ENCODE measurements at places on chromosomes 3 and 15. TPM values are rescaled to one million over a fixed set of nuclear protein-coding genes. Genes with fewer than 3 reads are reported as not detected.

The UACA gene
- 43.4 TPM for total RNA-seq

The STRIT1 gene
- total RNA-seq, result not detected

The UBA5 gene
- total RNA-seq, result 53.1 TPM

DNA sequence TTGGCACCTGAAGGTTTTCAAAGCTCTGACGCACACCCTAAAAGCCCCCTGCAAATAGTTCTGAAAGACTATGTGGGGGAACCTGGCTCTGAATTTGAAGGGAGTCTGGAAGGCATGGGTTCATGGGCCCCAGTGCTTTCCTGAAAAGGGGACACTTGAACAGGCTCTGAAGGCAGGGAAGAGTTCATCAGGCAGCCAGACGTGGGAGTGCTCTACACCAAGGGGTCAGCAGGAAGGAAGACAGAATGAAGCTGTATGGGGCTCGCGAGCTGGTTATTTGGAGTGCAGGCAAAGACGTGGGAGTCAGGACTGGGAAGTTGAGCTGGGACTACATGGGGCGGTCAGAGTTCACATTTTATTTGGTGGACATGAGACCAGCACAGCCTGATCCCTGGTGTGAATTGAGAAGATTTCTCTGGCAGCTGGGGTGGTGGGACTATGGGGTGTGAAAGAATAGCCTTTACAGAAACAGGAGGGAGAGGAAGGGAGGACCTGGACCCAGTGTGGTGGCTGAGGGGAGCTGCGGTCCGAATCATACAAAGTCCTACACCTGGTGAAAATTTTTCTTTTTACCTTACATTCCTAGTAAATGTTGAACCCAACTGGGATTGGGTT is 12.6 kb downstream of the ABHD6 start:
- no peak for DNase-seq

GRCh38 chr3:74282202-74282601 is 332.3 kb downstream of the CNTN3 start:
- DNase-seq, result no peak

GRCh38 chr15:92104072-92104471 is 250.6 kb downstream of the SLCO3A1 start:
- DNase-seq, result no peak

DNA sequence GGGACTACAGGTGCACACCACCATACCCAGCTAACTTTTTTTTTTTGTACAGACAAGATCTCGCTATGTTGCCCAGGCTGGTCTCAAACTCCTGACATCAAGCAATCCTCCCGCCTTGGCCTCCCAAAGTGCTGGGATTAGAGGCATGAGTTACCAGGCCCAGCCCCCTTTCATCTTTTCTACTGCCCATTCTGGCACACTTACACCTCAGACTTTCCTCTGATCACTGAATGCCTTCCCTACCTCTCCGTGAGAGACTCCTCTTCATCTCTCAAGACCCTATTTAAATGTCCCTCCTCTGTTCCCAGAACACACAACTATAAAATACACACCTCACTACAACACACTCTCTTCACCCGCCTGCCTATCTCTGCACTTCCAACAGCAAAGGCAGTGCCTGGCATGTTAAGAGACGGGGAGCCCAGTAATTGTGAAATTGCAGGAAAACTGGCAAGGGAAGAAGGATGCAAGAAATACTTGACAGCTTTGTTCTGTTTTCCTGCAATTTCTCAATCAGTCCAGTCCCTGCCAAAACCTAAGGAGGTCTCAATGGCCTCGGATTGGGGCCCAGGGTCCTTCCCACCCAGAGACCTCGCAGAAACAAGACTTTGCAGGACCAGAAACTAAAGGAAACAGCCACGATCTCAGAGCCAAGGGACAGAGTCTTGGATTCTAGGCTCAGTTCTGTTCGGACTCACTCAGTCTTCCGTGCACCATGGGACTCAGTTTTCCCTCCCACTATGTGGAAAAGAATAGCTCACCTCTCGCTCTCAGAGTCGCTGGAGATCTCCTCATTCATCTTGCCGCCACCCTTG is 849 bp downstream of the RRP9 start:
- peak; percentile 29 for DNase-seq

- no peak for DNase-seq
Measured at GRCh38 chr3:197936819-197937384, 13.1 kb upstream of the RPL35A start.

- DNase-seq, result no peak
Measured at GRCh38 chr15:34708422-34708821, 46.4 kb downstream of the GJD2 start.

DNA sequence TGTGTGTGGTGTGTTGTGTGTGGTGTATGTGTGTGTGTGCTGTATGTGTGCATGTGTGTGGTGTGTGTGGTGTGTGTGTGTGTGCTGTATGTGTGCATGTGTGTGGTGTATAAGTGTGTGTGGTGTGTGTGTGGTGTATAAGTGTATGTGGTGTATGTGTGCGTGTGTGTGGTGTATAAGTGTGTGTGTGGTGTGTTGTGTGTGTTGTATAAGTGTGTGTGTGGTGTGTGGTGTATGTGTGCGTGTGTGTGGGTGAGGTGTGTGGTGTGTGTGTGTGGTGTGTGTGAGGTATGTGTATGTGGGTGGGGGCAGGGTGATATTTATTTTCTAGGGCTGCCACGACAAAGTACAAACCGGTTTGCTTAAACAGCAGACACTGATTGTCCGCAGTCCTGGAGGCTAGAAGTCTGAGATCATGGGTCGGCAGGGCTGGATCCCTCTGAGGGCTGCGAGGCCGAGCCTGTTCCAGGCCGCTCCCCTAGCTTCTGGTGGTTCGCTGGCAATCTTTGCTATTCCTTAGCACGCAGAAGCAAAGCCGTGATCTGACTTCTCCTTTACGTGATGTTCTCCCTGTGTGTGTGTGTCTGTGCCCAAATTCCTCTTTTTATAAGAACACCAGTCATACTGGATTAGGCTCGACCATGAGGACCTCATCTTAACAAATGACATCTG is 160.2 kb downstream of the XXYLT1 start:
- no peak for DNase-seq

GRCh38 chr3:126442094-126442855 is 33.4 kb downstream of the ZXDC start:
- DNase-seq, result peak; percentile 34

DNA sequence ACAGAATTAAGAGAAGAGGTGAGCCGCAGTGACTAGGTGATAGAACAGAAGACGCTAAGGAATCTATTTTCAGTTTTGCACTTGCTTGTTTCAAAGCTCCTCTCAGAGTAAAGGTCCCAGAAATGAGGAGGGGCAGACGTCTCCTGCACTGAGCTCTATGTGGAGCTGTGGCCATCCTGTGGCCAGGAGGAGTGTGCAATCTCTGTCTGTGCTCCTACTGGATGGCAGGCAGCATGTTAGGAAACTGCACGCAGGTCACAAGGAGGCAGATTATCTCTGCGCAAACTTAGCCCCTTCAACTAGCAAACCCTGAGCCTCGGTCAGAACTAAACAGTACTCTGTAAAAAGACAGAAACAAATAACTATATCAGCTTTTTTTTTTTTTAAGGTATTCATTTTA is 31.1 kb upstream of the PPIB start:
- no peak for DNase-seq

- DNase-seq, result no peak
Measured at GRCh38 chr3:158160958-158161357, 51.1 kb downstream of the RSRC1 start.

GRCh38 chr3:118239253-118239652 is 795.4 kb downstream of the IGSF11 start:
- no peak for DNase-seq

DNA sequence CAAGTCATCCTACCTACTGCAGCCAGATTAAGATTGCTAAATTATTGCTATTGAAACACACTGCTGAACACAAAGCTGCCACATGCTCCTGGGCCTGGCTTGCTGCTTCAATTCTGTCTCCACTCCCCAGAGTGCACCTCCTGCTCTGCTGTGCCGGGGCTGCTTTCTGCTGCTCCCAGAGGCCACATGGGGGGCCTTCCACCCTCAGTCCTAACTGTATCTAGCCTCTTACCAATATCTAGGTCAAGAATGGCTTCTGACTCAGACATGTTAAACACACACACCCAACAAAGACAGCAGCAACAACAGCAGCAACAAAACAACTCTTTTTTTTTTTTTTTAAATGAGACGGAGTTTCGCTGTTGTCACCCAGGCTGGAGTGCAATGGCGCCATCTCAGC is 33.0 kb downstream of the MYZAP start:
- no peak for DNase-seq

- DNase-seq, result no peak
Measured at GRCh38 chr3:161148832-161149475, 43.8 kb upstream of the B3GALNT1 start.

DNA sequence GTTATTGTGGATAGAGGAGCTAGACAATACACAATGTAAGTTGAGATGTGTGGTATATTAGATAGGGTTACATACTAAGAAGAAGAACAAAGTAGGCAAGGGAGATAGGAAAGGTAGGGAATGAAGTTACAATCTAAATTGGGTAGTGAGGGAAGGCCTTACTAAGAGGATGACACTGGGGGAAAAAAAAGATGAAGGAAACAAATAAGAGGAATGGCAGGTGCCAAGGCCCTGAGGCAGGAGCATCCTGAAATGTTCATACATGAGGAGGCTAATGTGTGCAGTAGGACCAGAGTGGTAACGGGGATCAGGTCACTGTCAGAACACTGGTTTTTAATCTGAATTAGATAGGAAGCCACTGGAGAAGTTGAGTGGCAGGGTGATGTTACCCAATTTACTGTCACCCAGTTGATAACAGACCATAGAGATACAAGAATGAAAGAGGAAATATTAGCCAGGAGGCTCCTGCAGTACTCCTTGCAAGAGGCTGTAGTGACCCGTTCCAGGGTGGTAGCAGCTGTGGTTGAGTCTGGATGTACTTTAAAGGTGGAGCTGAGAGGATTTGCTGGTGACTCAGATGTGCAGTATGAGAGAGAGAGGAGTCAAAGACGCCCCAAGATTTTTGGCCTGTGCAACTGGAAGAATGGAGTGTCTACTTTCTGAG is 14.4 kb downstream of the RTP1 start:
- DNase-seq, result no peak

- no peak for DNase-seq
Measured at GRCh38 chr3:141367038-141367730, 1.1 kb upstream of the ZBTB38 start.

GRCh38 chr3:128011140-128011539 is 41.1 kb upstream of the SEC61A1 start:
- peak; percentile 67 for DNase-seq

Measured in Peyer's patch (tissue), 4 donors.